Panc1 (cell line): ENCODE measurements at places on chromosomes 1 and 21.
A peak's percentile ranks its signal among the peaks of the same experiment; 100 is the strongest.

DNA sequence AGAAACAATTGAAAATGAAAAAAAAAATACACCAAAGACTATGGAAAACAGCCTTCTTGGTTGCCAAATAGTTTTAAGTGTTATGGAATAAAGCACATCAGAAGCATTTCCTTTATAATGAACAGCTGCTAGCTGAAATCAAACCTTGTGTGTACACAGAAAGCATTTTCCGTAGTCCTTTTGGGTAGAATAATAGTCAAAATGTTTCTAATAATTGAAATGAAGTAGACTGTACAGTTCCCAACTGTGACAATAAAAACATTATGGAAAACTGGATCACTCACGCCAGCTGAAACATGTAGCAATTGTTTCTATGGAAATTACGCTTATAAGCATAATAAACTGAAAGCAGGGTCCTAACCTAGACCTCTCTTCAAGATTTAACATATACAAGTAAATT, 856.3 kb upstream of the B3GALT2 start:
- no peak for DNase-seq

- DNase-seq: no peak
Observed at GRCh38 chr1:209692296-209692695, 12.3 kb upstream of the HSD11B1 start.

DNA sequence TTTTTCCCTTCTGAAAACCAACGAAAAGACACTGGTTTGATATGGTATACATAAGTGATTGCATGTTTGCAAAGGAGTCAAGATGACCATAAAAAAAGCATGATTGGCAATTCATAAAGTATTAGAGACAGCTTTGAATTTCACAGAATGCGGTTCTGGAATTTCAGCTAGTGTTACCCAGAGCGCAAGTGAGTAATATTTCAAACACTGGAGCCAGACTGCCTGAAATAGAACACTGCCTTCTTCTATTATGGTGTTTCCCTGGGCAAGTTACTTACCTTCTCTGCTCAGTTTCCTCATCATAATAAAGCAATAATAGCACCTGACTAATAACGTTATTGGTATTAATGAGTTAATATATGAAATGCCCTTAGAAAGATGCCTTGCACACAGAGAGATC, 54.7 kb downstream of the NEGR1 start:
- no peak for DNase-seq

GRCh38 chr1:81834268-81834667, 33.5 kb downstream of the ADGRL2 start:
- DNase-seq: no peak

- DNase-seq: no peak
Observed at GRCh38 chr1:153597206-153597605, 15.7 kb downstream of the S100A16 start.

GRCh38 chr1:48793863-48794262, 17.2 kb upstream of the BEND5 start:
- no peak for DNase-seq

DNA sequence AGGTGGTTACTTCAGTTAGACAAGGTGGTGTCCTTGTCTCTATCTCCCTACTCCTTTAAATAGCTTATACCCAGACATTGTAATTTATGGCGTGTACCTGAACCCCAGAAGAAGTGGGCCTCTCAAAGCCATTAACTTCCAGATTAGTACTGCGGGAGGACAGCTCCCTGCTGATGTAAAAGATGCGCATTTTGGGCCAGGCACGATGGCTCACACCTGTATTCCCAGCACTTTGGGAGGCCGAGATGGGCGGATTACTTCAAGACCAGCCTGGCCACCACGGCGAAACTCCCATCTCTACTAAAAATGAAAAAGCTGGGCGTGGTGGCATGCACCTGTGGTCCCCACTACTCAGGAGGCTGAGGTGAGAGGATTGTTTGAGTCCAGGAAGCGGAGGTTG, 15.0 kb upstream of the PLEKHM2 start:
- no peak for DNase-seq

DNA sequence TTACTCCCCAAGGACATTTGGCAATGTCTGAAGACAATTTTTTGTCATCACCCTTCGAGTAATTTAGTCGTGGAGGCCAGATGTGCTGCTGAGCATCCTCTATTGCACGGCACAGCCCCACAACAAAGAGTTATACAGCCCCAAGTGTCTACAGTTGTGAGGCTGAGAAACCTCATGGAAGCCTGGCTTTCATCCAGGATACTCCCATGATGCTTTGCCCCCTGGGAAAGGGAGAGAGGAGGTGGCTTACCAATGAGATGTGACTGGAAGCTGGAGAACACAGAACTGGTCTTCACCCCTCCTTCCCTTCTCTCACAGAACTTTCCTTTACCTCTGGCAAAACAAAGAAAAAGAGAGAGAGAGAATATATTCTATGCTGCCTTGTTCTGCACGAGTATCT, 150.9 kb upstream of the VAMP3 start:
- DNase-seq: no peak

DNA sequence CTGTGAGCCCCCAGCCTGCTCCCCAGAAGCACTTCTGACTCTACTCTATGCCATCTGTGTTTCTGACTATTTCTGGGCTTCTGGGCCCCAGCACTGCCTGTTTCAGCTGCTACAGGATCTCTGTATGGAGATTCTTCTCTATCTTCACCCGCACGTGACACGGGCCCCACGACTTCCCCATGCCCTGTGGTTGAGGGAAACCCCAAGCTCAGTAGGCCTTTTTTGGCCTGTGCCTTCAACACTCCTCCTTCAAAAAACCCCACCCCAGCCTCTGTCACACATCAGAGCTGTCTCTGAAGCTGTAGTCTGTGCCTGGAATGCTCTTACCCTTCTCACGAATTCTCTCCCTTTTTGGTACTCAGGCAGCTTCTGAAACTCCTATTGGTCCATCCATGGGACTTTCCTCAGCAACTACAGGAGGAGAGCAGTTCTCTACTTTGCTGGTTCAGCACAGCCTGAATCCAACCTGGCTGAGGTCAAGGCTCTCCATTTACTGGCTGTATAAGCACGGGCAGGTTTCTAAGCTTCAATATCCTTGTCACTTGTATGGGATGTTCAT, 2.0 kb upstream of the NID1 start:
- no peak for DNase-seq

- DNase-seq: peak; percentile 17
Observed at GRCh38 chr1:169999331-169999741, 75.2 kb downstream of the KIFAP3 start.

DNA sequence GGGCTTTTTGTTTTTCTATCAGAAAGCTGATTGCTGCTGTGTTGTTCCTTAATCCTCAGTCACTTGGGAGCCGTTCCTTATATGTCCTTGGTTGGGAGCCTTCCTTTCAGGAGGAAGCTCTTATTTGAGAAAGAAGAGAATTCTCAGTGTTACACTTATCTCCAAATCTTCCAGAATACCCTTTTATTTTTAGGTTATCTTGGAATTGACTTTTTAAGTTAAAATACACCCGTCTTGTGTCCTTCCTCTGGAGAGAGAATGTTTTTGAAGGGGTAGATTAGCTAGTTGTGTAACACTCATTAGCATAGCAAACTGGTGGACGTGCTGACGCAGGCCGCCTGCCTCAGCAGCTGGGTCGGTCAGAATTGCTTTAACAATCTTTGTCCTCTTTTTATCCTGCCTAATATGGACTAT, 42.1 kb downstream of the LRRC8B start:
- no peak for DNase-seq

DNA sequence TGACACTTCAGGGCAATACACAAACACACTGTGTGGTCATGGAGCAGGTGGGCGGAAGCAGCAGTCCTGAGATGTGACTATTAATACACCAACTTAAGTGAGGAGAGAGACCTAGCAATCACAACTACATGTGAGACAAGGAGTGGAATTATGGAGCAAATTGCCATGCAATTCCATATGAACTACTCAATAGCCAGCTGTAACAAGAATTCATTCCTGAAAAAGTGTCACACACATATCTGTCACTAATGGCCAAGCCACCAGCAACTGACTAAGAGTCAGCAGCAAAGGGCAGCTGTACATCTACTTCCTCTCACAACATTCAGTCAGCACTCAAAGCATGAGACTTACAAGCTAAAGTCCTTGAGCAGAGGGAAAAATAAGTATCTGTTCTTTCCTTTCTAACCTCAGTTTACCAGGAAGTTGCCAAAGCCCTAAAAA, 46.2 kb downstream of the GPR3 start:
- DNase-seq: no peak

DNA sequence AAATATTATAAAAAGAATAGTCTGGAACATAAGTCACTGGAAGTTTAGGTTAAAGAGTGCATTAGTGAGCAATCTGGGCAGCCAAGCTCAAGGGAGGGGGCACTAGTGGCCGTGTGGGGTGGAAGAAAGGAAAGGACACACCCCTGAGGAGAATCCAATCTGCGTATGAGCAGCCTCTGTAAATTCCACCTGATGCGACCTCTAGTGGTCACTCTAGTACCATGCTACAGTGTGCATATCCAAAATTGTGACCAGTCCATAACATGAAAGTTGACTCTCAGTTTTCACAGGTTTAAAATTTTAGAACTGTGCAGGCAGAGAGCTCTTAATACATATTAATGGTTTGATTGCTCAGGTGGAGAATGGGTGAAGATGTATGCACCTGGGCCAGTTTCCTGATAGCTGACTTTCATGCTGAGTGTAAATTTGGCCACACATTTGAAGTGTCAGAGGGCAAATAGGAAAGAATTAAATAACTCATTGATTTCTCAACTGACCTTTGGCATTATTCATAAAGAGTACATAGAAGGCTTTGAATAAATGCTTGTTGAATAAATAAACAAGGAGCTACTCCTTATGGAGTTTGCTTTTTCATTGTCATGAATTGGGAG, 105.9 kb upstream of the C21orf91 start:
- peak; percentile 41 for DNase-seq

- DNase-seq: no peak
Observed at GRCh38 chr1:81111818-81112217, 688.9 kb upstream of the ADGRL2 start.

DNA sequence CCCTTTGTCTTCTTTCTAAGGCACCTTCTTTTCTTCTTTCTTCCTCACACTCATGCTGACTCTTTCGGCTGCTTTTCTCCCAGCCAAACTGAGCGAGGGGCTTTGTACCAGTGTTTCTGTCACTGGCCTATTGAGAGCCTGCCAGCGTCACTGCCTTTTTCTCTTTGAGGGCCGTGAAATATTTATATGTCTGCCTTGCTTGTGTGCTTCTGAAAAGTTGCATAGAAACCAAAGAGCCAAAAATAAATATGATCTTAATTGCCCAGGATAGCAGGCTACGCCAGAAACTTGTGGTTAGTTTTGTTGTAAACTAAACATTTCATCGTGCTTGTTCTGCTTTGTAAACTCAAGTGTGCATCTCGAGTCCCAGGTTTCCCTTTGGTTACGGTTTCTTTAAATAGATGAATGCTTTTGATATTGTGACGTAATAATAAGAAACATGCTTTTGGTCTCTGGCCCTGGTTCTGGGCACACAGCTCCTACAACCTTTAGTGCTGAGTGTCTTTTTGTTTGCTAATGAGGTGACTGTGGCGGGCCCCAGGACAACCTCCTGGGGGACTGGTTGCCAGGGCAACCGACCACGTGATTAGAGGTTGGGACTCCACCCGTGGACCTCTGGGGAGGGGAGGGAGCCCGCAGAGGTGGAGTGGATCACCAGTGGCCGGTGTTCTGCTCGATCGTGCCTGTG, 10.8 kb downstream of the SLC37A1 start:
- no peak for DNase-seq

DNA sequence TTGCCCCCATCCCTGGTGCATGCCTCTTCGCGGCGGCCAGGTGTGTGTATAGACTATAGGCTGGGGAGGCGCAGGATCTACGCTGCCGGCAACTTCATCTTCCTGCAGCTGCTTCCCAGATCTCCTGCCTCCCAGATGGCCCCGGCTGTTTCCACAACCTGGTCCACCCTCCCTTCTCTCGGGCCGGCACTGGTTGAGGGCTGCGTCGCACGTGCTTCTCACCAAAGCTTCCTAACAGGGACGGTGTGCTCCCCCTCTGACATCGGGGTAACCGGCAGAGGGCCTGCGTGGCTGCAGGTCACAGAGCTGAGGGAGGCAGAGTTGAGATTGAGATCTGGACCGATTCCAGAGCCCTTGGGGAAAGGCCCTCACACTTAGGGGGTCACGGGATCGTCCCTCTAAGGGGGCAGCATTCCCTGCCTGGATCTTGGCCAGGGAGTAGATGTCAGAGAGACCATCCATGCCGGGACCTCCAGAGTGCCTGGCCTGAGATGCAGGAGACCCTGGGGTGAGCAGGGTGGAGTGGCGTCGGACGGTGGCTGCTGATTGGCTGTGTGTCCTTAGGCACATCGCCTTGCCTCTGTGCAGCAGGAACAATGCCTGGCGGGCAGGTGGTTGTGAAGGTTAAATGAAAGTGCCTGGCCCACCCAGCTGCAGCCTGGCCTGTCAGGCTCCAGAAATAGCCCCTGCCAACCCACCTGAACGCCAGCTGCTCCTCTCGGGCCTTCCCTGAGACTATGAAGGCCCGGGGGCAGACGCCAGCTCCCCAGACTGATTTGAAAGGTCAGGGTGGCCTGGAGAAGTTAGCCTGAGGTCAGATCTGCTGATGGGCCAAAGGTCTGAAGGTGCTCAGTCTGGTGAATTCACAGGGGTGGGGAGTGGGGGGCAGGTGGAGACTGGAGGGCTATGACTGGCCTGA, 6.1 kb upstream of the MASP2 start:
- DNase-seq: no peak

DNA sequence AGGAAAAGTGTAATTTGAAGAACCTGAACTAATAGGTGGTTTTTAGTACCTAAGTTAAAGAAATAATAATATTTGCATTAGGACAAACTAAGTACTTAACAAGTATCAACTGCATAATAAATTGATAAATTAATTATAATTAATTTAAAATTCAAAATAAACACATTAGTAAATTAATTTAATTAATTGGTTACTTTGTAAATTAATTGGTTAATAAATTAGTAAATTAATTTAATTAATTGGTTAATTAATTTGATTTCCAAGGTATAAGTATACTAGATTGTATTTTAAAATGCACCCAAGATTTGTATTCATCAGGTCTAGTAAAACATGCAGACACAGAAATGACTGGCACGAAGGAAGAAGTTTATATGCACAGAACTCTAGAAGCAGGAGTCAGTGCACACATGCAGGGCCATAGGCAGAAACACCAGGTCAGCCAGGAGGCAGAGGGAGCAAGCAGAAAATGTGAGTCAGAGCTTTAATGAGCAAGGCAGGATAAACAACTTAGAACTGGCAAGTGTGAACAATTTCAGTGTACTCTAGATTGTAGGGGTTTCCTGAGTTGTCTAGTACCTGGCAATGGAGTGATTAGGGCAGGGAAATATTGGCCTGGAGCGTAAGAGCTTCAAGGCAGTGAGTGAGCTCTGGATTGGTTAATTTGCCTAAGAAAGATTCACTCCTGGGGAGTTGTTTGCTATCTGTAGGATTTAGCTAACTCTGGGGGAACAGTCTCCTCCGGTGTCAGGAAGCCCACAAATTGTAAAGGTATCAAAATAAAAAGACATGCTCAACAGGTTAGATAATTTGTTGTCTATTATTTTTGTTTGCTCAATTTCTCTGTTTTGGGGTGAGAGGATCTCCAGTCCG, 665.7 kb downstream of the MRPL39 start:
- no peak for DNase-seq
